ENCODE measurements at places on chromosomes 3 and 15.
A peak's percentile ranks its signal among the peaks of the same experiment; 100 is the strongest.

DNA sequence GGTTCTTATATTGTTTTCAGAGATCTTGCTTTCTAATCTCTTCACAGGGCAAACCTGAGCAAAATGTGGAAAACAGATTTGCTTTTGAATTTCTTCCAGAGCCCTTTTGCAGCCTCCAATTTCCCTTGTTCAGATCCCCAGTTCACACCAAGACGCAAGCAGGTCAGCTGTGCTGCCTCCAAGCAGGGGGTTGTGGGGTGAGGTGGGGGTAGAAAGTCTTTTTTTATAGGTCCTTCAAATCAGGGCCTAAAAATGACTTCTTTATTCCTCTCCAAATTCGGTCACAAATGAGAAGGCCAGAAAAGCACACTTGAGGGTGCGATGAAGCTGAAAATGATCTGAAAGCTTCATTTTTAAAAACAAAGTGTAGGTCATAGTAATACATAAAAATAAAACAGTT is 26.3 kb upstream of the AVEN start:
- DNase-seq = no peak

- DNase-seq = no peak
These were observed 67.8 kb upstream of the SEC61A1 start for GRCh38 chr3:127984241-127984975.

- DNase-seq = no peak
These were observed 30.5 kb downstream of the KLF13 start for GRCh38 chr15:31357148-31357547.

DNA sequence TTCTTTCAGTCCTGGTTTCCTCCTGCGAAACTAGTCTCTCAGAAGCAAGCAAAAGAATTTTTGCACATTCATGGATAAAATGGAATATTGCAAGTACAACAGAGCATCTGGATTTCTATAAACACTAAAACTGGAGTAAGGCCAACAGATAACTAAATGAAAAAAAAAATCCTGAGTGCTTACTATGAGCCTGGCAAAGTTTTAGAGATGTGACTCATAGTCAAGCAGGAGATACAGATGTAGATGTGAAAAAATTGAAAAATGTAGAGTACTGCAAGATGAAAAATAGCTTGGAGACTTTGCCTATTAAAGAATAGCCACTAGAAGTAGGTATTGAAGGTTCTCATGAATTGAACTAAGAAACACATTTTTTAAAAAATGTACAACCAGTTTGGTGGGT is 397.4 kb downstream of the OTOL1 start:
- no peak for DNase-seq

GRCh38 chr3:127560051-127560787 is 30.3 kb downstream of the TPRA1 start:
- no peak for DNase-seq

DNA sequence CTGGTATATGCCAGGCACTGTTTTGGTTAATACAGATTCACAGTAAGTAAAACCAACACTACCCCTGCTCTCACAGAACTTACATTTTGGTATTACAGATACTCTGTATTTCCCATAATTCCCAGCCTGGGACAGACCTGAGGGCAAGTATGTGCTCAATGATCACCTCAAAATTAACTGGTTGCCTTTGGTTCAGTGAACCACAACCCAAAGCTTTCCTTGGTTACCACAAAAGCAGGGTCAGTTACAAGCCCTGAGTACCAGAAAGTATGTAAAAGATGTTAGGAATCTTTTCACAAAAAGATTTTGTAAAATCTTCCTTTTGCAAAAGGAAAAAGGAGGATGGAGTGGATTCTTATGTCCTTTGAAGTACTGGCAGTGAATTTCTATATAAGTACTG is 72.2 kb upstream of the GUCA1C start:
- DNase-seq = no peak

GRCh38 chr15:72179950-72180581 is 17.5 kb downstream of the GRAMD2A start:
- DNase-seq = no peak

DNA sequence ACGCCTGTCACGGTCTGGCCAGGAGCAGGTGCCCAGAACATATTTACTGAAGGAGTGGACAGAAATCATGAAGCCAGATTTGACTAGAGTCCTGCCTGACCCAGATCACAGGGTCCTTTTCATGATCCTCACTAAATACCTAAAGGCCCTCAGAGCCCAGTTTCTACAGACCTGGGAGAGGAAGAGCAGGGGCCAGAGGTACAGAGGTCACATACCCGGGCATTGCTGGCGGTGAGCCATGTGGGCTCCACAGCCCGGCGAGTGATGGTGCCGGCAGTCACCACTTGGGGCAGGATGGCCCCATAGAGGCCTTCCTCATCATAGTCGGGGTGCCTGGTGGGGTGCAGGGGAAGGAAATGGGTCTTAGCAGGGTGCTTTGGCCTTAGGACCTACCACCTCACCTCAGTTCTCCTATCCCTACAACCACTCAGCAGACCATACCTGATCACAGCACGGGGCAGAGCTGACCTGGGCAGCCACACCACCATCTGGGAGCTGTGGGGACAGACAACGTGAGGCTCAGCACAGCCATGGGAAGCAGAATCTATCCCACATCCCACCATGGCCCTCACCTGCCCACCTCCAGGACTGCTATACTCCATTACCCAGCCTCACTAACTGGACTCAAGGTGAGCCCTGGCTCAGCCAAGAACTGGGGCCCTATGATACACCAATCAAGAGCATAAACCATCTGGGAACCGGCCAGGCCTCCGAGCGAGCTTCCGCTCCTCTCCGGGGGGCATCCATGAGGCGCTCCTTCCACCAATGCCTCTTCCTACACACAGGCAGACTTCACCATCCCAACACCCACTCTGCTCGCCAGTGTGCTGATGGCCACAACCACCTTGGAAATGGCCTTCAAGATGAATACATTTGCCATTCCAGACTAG is 12.9 kb downstream of the POLG start:
- no peak for DNase-seq

GRCh38 chr15:93467337-93467736 is 378.3 kb upstream of the RGMA start:
- DNase-seq = no peak

- DNase-seq = no peak
These were observed 358.3 kb downstream of the SHQ1 start for GRCh38 chr3:72489901-72490300.

GRCh38 chr3:197333901-197334639 is 35.7 kb upstream of the DLG1 start:
- no peak for DNase-seq

GRCh38 chr3:195259475-195260279 is 11.3 kb downstream of the XXYLT1 start:
- peak; percentile 70 for DNase-seq

- no peak for DNase-seq
These were observed 87.6 kb upstream of the KBTBD8 start for GRCh38 chr3:66910266-66911055.

GRCh38 chr3:195263925-195264600 is 6.9 kb downstream of the XXYLT1 start:
- no peak for DNase-seq

- DNase-seq = no peak
These were observed 336.6 kb downstream of the FEZF2 start for GRCh38 chr3:62036726-62037125.

GRCh38 chr15:75348034-75348561 is 1.3 kb downstream of the NEIL1 start:
- no peak for DNase-seq

DNA sequence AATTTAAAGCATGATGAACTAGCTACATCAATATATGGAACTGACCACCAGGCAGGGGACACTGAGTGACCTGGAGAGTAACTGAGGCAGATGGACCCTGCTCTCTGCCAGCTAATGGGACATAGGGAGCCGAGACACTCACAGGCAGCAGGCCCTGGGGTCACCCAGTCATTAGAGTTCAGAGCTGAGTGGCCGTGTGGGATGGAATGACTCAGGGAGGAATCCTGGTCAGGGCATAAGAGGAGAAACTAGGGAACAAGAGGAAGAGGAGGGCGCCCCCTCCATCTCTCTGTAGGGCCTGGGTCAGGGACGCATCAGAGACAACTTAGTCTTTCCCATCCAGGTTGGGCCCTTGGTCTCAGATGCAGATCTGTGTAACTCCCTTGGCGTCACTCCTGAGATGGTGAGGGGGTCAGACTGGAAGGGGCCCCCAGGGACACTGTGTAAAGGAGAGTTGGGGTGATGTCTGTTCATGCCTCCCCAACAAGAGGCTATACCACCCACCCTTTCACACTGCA is 39.8 kb downstream of the CCDC12 start:
- peak; percentile 64 for DNase-seq

GRCh38 chr3:184466413-184466960 is 86.6 kb downstream of the CHRD start:
- DNase-seq = peak; percentile 59

GRCh38 chr15:55959744-55960447 is 33.5 kb downstream of the NEDD4 start:
- DNase-seq = no peak

DNA sequence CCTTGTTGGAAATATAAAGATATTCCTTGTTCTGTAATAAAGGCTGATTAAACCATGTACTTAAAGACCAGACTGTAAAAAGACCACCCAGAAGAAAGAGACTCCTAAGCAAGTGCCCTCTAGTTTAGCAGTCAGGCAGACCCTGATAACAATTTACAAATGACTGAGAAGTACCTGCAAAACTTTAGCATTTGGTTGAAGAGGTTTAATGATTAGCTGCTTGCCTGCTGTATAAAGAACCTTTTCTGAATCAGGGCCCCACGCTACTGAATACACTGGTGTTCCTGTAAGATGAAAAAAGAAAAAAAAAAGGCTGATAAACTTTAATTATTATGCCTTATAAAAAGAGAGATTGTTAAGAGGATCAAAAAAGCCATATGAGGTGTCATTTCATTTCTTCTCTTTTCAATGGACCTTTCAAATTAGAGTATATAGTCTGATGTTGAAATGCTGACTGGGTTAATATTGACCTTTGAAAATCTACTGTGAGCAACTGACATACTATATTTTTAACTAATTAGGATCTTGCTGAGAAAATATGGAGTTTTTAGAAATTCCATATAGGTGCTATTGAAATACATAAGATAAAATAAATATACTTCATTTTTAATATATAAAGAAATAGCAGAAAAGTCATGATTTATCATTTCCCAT is 33.0 kb downstream of the IFT80 start:
- no peak for DNase-seq

GRCh38 chr3:28971156-28971555 is 309.7 kb upstream of the RBMS3 start:
- no peak for DNase-seq

DNA sequence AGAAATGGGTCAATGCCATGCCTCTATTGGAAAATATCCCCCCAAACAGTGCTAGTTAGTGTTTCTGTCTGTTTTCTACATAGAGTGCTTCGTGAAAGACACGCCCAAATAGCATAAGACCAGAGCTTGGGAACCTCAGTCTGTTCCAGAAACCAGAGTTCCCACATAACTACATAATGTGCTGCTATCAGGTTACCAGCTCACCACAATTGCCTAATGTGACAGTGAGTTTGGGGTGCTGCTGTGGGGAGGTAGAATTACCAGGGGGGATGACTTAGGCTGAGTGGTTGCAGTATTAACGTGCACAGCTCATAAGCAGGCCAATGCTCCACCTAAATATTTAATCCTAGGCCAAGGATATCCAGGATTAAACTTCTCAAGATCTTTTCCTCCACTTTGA is 39.2 kb downstream of the DUT start:
- DNase-seq = no peak

DNA sequence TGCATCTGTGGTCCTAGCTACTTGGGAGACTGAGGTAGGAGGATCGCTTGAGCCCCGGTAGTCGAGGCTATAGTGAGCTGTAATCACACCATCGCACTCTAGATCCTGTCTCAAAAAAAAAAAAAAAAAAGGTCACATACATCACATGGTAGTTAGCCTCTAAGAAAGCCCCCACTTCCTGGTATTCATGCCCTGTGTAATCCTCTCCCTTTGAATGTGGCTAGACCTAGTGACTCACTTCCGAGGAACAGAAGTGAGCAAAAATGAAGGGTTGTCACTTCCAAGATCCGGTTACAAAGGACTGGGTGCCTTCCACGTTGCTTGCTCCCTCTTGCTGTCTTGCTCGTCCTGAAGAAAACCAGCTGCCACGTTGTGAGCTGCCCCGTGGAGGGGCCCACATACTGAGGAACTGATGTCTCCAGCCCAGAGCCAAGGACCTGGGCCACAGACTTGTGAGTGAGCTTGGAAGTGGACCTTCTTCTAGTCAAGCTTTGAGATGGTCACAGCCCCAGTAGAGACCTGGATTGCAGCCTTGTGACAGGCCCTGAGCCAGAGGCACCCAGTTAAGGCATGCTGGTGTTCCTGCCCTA is 12.6 kb upstream of the LCTL start:
- DNase-seq = peak; percentile 77

- no peak for DNase-seq
These were observed 462.9 kb upstream of the KCNMB2 start for GRCh38 chr3:178073366-178073765.

GRCh38 chr3:160538895-160539294 is 26.5 kb downstream of the KPNA4 start:
- DNase-seq = no peak

DNA sequence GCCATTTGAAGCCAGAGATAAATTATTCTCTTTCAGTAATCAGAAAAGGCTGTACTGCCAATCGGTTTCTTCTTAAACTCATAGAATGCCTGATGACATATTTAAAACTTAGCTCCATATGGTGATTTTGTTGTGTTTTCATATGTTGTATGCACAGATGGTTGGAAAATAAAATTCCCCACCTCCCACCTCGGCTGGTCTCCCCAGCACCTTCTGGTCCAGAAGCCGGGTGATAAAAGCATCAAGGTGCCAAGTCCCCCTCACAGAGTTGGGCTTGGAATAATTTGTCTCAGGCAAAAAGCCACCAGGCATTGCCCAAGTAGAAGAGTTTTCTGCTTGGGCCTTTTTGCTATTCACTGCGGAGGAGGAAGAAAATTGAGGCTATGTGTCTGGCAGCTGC is 18.4 kb downstream of the LARS2 start:
- DNase-seq = no peak

DNA sequence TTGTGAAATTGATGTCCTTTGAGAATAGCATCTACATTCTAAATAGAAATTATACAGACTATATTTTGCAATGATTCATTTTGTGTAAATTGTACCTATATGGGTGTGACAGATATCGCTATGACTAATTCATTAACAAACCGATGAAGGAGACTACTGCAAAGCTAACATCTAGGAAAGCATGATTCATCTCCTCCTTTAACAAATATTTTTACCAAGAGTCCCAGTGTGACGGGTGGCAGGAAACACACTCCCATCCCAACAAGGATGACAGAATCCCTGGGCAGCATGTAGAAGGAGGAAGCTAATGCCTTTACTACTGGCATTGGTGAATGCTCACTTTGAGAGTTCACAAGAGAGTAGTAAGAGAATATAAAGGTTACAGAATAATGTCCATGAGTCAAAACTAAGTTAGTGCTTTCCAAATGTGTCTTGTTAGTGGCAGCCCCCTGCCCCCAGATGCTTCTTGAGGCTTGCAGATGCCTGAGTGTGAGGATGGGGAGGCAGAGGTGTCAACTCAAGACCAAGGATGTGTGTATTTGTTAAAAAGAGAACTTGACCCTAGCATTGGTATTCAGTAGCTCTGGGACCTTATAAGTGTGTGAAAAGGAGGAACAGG is 180.6 kb downstream of the FMN1 start:
- DNase-seq = no peak

- no peak for DNase-seq
These were observed 14.7 kb downstream of the FSIP1 start for GRCh38 chr15:39767921-39768320.

GRCh38 chr3:113912552-113913236 is 35.1 kb upstream of the ZDHHC23 start:
- no peak for DNase-seq

- peak; percentile 43 for DNase-seq
These were observed 515 bp downstream of the ADAM10 start for GRCh38 chr15:58748852-58749531.

- DNase-seq = no peak
These were observed 61.2 kb upstream of the XRN1 start for GRCh38 chr3:142509079-142509478.

- DNase-seq = peak; percentile 16
These were observed 33.4 kb upstream of the STRIT1 start for GRCh38 chr3:155326901-155327300.

Measured in inflammatory macrophage (primary cell).